PC-9 (cell line): ENCODE measurements at places on chromosomes 4 and X.

DNA sequence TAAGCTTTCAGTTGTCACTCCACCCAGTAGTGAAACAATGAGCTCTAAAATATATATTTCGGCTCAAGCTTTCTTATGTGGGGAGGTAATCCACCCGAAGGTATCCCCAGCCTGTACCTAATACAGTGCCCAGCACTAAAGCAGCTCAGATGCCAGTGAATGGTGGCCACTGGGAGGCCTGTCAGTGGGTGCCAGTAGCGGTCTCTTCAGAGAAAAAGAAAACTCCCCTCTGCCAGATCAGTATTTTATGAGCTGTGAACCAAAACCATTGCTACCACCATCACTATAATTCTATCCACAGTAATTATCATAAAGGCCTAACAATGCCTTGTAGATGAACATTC lies 835 bp upstream of the NFKB1 start:
- no peak for DNase-seq
- peak overlapping the region; percentile 60 for H3K4me3 ChIP-seq
- no peaks in the 10 kb centered on the region for H3K36me3 ChIP-seq

DNA sequence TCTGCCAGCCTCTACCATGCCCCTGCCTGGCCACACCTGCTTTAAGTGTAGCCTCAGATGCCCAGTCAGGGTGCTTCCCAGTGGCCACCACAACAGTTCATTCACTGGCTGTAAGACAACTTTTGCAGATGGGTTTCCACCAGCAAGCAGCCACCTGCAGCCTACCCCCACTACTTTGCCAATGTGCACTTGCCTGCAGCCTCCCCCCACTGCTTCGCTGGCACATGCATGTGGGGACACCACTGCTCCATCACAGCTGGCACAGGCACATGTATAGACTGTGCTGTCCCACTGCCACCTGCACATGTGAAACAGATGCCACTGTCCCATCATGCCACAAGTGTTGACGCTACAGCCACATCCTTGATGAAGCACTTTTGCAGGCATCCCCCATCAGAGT lies 723.9 kb downstream of the SH3BGRL start:
- H3K4me3 ChIP-seq = no peak overlapping the region
- no peaks in the 10 kb centered on the region for H3K4me1 ChIP-seq
- DNase-seq = no peak
- H3K27ac ChIP-seq = no peak overlapping the region

DNA sequence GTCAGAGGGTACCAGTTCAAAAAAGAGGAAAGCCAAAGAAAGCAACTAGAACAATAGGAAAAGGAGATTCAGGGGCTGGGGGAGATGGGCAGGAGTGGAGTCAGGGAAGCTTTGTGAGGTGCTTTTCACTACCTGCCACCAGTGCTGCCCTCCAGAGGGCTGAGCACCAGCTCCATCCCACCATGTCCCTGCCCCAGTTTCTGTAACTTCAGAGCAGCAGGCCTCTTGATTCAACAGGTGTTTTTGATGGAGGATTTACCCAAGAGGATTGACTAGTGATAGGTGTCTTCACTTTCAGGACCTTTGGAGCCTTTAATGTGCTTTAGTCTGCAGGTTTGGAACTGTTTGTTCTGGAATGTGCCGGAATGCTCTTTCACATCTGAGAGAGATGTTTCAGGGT lies 12.1 kb downstream of the KIT start:
- H3K36me3 ChIP-seq = no peaks in the 10 kb centered on the region
- no peak overlapping the region for H3K27ac ChIP-seq
- no peaks in the 10 kb centered on the region for H3K4me1 ChIP-seq
- no peaks in the 10 kb centered on the region for H3K27me3 ChIP-seq
- H3K4me3 ChIP-seq = no peak overlapping the region
- DNase-seq = no peak

GRCh38 chr4:70670332-70671014 lies 4.2 kb upstream of the JCHAIN start:
- H3K27ac ChIP-seq = no peak overlapping the region
- no peaks in the 10 kb centered on the region for H3K27me3 ChIP-seq
- no peaks in the 10 kb centered on the region for H3K4me1 ChIP-seq
- no peaks in the 10 kb centered on the region for H3K36me3 ChIP-seq

DNA sequence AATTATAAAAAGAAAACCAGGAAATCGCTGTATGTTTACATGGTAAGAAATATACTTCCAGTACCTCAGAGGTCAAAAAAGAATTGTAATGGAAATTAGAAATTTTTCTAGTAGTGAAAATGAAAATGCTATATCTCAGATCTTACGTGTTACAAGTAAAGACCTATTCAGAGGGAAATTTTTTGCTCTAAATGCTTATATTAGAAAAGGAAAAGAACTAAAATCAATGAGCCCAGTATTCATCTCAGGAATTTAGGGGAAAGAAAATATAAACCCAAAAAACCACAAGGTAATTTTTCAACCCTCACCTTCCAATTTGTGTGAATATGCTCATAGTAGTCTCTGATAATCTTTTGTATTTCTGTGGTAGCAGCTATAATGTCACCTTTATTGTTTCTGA lies 145.6 kb downstream of the RAP1GDS1 start:
- no peaks in the 10 kb centered on the region for H3K36me3 ChIP-seq
- no peak overlapping the region for H3K27ac ChIP-seq
- H3K4me1 ChIP-seq = no peaks in the 10 kb centered on the region
- DNase-seq = no peak

- peaks cover 4% of the 10 kb centered on the region for H3K4me1 ChIP-seq
- H3K27me3 ChIP-seq = no peaks in the 10 kb centered on the region
- no peak for DNase-seq
Measured at GRCh38 chr4:1991596-1992434, 17.0 kb downstream of the NELFA start.

DNA sequence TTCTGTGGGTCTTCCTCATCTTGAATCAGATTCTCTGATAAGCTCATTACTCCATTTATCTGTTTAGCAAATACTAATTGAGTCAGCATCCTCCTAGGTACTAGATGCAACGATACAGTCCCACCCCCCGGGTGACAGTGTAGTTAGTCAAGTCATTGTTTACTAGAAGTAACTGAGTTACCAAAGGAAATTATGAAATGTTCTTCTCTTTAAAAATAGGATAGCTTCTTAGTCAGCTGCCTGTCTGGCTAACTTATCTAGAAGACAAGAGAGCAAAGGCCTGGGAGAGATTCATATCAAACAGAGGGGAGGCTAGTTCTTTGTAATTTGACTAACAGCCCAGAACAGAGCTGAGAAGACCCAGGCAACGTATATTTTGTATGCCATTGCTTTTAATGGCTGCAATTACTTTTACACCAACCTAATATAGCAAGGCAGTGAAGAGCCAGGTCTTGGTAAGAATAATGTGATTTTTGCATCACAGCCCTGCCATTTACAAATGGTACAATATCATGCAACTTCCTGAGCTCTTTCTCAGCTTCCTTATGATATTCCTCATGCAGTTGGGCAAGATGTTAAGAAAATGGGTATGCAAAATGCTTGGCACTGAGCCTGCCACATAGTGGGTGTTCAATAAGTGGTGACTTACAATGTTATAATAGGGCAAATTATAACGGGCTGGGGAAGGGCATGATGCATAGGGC lies 149.9 kb downstream of the CHIC2 start:
- peak overlapping the region; percentile 4; the same call in 1 of the 2 replicates for H3K27ac ChIP-seq
- no peak overlapping the region for H3K4me3 ChIP-seq
- H3K27me3 ChIP-seq = no peaks in the 10 kb centered on the region
- H3K36me3 ChIP-seq = no peaks in the 10 kb centered on the region
- peak; percentile 10 for DNase-seq

- H3K27ac ChIP-seq = no peak overlapping the region
- no peak for DNase-seq
- no peaks in the 10 kb centered on the region for H3K27me3 ChIP-seq
- H3K4me1 ChIP-seq = peaks cover 3% of the 10 kb centered on the region; the same call in 1 of the 2 replicates
Measured at GRCh38 chr4:74413265-74413664, 31.7 kb upstream of the AREG start.

GRCh38 chr4:185016946-185017758 lies 1.1 kb upstream of the HELT start:
- no peak overlapping the region for H3K27ac ChIP-seq
- no peaks in the 10 kb centered on the region for H3K4me1 ChIP-seq
- 0 out of 2 replicates have a peak, but pooled peaks cover 8% of the 10 kb centered on the region for H3K27me3 ChIP-seq
- no peak overlapping the region for H3K4me3 ChIP-seq
- H3K36me3 ChIP-seq = no peaks in the 10 kb centered on the region
- DNase-seq = no peak

GRCh38 chr4:48924416-48924815 lies 17.8 kb upstream of the OCIAD2 start:
- H3K4me3 ChIP-seq = no peak overlapping the region
- H3K4me1 ChIP-seq = no peaks in the 10 kb centered on the region
- H3K36me3 ChIP-seq = no peaks in the 10 kb centered on the region
- H3K27ac ChIP-seq = no peak overlapping the region
- no peak for DNase-seq

DNA sequence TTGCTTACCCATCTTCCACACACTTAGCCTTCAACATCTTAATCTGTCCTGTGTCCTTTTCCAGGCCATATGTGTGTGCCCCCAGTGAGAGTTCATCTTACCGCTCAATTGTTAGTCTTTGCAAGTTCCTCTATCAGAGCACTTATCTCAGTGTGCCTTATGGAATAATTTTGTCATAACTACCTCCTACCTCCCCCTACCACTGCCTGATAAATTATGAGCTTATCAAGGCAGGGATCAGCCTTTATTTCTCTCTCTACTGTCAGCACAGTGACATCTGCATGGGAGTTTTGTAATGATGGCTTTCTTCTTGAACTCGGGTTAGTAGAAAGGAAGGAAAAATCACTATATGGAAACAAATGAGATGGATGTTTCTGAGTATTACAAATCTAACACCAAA lies 53.2 kb downstream of the MTM1 start:
- no peak for DNase-seq
- H3K27ac ChIP-seq = no peak overlapping the region
- no peaks in the 10 kb centered on the region for H3K4me1 ChIP-seq
- H3K36me3 ChIP-seq = no peaks in the 10 kb centered on the region
- H3K4me3 ChIP-seq = no peak overlapping the region

DNA sequence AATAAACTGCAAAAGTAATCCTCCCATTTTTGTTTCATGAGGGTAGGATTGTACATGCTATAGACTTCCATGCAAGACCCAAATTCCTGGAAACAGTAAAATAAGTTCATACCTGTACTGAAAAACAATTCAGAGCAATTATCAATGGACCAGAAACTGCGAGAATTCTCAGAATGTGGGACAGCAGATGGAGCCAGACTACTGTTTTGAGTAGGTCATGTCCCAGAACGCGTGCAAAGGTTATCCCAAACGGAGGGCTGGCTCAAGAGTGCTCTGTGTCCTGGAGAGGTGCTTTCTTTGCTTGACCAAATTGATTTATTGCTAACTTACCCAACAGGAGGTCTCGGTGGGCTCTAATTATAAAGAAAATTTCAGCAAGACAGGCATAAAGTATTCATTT lies 1.7 kb upstream of the MAGEH1 start:
- no peaks in the 10 kb centered on the region for H3K4me1 ChIP-seq
- no peaks in the 10 kb centered on the region for H3K36me3 ChIP-seq
- DNase-seq = no peak
- no peak overlapping the region for H3K4me3 ChIP-seq
- H3K27me3 ChIP-seq = no peaks in the 10 kb centered on the region; the same call in 1 of the 2 replicates

- no peak overlapping the region for H3K4me3 ChIP-seq
- no peak for DNase-seq
- H3K36me3 ChIP-seq = no peaks in the 10 kb centered on the region
- H3K4me1 ChIP-seq = no peaks in the 10 kb centered on the region
Measured at GRCh38 chrX:150211988-150212387, 151.1 kb upstream of the MAMLD1 start.

DNA sequence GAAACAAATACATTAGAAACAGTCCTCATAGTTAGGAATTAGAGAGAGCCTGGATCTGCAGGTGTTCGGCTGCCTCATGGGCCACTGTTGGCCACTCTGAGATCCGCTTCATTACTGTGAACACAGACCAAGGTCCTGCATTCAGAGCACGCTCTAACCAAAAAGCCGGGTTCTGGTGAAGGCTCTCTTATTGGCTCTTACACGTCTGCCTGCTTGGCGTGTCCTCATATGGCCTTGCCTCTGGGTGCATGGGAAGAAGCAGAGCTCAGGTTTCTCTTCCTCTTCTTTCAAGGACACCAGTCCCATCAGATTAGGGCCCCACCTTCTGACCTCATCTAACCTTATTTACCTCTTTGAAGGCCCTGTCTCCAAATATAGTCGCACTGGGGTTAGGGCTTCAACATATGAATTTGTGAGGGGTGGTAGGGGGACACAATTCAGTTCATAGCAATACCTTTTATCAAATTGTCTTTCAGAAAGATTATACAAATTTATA lies 37.1 kb upstream of the ELF2 start:
- no peaks in the 10 kb centered on the region for H3K36me3 ChIP-seq

DNA sequence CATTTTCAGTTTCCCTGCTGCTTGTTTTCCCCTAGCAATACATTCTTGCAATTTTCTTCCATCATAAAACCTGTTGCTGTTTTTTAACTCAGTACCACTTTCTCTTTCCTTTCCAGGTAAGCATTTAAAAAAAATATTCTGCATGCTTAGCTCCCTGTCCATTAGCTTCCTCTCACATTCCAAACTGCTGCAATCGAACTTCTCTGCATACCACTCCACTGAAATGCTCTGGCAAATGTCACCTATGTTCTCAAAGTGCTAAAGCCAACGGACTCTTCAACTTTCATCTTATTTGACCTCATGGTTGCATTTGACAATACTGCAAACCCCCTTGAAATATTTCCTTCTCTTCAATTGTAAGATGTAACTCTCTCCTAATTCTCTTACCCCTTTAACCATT lies 192.7 kb downstream of the ANAPC10 start:
- no peak for DNase-seq
- H3K36me3 ChIP-seq = no peaks in the 10 kb centered on the region
- no peaks in the 10 kb centered on the region for H3K27me3 ChIP-seq
- H3K4me3 ChIP-seq = no peak overlapping the region

GRCh38 chrX:44953734-44954502 lies 80.9 kb downstream of the KDM6A start:
- no peak for DNase-seq
- no peaks in the 10 kb centered on the region for H3K36me3 ChIP-seq
- H3K4me1 ChIP-seq = no peaks in the 10 kb centered on the region
- no peaks in the 10 kb centered on the region for H3K27me3 ChIP-seq

GRCh38 chr4:106583567-106583966 lies 215.0 kb upstream of the GIMD1 start:
- no peaks in the 10 kb centered on the region for H3K4me1 ChIP-seq
- no peaks in the 10 kb centered on the region for H3K36me3 ChIP-seq
- no peak overlapping the region for H3K4me3 ChIP-seq
- peak; percentile 33 for DNase-seq
- no peak overlapping the region for H3K27ac ChIP-seq

- H3K27ac ChIP-seq = no peak overlapping the region
- no peaks in the 10 kb centered on the region for H3K4me1 ChIP-seq
- no peaks in the 10 kb centered on the region for H3K27me3 ChIP-seq
- no peak for DNase-seq
- H3K36me3 ChIP-seq = no peaks in the 10 kb centered on the region
Measured at GRCh38 chrX:71637848-71638247, 19.5 kb upstream of the CXCR3 start.

DNA sequence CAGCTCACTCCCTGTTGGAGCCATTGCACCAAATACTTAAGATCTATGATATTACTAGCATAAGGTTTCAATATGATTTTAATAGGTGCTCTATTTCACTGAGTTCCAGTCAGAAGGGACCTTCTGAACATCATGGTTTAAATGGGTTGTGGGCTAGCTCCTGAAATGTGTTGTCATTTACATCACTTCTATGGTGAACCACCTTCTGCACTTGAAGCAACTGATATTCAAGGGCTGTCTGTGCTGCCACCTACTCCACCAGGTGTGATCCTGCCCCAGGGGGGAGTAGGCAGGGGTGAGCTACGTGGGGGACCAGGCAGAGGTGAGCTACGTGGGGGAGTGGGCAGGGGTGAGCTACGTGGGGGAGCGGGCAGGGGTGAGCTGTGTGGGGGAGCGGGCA lies 35.2 kb downstream of the RNF175 start:
- no peak overlapping the region for H3K4me3 ChIP-seq
- no peaks in the 10 kb centered on the region for H3K4me1 ChIP-seq
- no peak overlapping the region for H3K27ac ChIP-seq
- no peaks in the 10 kb centered on the region for H3K27me3 ChIP-seq
- no peaks in the 10 kb centered on the region for H3K36me3 ChIP-seq
